ENCODE measurements at places on chromosomes 5 and 9.

DNA sequence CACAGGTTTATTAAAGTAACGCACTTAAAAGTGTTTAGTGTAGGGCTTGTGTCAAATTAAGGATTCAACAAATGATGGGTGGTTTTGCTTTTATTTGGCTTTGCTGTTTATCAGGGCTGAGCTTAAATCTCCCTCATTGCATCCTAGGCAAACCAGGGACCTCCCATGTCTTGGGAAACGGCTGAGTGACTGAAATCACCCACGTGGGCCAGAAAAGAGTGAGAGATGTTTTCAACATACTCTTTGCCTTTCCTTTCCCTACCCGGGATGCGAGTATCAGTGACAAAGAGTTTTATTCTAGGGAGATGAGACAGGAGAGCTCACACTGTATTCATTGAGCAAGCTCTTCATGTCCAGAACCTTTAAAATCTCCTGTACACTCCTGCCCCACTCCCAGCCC is 23.3 kb downstream of the KCNMB1 start:
- DNase-seq = no peak

DNA sequence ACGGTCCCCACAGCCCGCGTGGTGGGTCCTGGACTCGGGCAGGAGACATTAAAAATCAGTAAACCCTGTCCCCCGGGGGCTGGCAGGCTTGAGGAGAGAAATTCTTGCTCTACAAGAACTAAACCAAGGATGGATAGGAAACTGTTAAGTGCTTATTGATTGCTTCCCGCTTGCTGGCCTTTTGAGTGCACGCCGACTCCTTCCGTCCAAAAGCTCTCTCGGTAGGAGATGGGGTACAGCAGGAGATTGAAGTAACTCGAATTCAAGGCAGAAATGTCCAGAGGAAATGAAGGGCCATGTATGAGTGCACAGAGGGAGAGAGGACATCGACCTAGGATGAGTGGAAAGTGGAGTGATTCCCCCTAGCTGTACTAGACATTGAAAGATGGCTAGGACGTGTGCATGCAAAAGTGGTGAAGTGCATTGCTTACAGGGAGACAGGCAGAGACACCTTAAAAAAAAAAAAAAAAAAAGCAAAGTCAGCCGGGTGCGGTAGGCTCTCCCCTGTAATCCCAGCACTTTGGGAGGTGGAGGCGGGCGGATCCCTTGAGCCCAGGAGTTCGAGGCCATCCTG is 923 bp downstream of the RECK start:
- no peak for DNase-seq

DNA sequence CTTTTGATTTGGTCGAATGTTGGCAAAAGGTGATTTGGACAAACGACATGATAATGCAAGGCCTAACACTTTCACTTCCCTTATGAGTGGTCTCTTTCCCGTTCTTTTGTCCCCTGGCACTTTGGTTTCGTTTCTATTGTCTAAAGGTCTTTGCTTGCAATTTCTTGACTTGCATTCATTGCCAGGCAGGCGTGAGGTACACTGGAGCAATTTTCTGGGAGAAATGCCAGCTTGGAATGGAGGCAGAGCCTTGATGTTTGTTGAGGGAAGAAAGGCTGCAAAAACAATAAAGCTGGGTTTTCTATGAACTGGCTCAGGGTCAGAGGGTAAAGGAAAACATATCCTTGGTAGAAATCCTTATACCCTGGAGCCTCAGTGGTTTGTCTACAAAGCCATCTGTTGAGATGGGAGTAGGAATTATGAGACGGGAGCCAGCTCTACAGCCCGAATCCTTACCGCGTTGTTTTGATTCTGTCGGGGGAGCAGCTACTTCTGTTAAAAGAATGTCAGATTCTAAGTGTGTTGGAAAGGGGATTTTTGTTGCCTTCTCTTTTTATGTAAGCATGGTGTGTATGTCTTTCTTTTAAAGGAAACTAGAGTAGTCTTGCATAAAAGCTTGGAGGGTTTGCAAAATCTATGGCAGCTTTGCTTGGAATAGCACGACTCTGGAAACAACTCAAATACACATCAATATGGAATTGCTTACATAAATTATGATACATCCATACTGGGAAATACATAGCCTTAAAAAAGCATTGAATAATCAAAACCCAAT is 158.9 kb downstream of the RMI1 start:
- no peak for DNase-seq

- no peak for DNase-seq
These were observed 79.4 kb upstream of the SAP30L start for GRCh38 chr5:154366353-154366752.

DNA sequence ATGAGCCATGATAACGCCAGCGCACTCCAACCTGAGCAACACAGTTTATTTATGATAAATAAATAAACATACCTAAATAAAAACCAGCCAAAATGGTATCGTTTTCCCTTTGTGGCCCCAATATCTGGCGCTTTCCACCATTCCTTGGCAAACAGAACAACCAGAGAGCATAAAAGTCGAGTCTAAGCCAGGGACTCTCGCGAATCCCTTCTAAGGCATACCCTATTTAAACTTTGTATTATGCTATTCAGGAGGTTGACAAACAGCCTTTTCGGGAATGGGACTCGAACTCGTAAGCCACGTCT is 386 bp upstream of the MATR3 start:
- DNase-seq = no peak

GRCh38 chr9:93247099-93247865 is 63.3 kb downstream of the WNK2 start:
- no peak for DNase-seq

DNA sequence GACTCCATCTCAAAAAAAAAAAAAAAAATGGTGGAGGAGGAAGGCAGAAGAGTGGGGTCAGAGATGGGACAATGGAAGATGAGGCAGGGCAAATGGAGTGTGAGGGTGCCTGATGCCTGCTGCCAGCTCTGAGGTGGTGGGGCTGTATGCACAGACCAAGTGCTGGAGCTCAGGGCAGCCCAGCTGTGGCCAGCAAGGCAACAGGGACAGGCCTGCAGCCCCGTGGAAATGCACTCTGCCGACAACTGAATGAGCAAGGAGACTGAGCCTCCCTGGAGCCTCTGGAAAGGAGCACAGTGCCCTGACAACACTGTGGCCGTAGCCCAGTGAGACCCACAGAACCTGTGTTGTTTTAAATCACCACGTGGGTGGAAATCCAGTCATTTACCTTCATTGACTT is 22.9 kb upstream of the SMIM32 start:
- DNase-seq = no peak

DNA sequence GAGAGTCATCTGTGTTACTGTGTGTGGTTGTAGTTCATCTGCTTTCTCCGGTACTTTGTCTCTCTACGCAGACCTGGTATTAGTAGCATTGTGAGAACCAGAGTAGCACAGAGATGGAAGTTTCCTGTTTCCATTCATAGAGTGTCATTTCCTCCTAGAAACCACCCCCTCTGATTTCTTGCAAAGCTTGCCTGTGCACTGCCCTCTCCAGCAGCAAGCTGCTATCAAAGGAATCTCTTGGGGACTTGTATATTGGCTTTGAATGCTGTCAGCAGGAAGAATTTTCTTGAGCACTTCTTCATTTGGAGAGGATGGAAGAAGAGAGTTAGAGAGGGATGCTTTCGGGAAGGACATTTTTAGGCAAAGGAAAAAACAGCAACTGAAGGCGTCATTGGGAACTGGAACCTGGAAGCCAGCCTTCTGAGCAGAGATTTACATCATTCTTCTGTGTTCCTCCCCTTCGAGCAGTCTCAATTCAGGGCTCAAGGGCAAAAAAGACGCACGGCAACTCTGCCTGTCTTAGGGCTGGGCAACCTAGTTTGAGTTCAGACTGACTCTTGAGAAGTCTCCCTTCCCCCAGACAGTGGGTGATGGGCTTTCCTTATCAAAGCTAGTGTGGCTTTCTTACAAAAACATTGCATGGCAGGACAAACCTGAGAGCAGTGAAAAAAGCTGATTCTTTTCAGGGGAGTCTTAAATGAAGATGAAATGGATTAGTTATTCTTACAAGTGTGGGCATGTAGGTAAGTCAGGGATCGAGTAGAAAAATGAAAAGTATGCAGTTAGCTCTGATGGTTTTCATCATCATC is 226.3 kb downstream of the AOPEP start:
- DNase-seq = no peak

- DNase-seq = no peak
These were observed 706.7 kb upstream of the PTPRD start for GRCh38 chr9:11319538-11319937.

DNA sequence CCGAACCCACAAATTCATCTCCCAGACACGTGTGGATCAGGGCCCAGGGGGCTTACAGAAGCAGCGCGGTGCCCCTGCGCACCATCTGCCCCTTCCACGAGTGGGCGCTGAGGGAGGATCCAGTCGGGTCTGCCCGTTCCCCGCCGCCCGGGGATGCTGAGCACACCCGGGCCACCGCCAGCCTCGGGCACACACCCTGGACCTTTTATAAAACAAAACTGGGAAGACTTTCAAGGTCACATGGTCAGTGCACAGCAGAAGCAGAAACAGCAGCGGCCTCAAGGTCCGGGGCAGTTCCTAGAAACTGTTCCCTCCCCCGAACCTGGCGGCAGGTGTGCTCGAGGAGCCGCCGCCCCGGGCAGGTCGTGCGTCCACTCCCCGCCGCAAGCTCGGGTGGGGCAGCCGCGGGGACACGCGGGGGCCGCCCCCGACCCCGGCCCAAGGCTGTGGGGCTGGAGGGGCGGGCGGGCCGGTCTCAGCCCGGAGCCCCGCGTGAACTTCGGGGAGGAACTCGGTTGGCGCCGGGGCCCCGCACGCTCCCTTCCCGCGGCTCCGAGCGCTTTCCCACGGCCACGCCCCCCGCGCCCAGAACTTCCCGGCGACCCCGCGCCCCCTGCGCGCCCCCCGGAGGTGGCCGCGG is 633 bp upstream of the PPP1R26 start:
- DNase-seq = no peak

- no peak for DNase-seq
These were observed 916 bp downstream of the TOR1A start for GRCh38 chr9:129822898-129823541.

DNA sequence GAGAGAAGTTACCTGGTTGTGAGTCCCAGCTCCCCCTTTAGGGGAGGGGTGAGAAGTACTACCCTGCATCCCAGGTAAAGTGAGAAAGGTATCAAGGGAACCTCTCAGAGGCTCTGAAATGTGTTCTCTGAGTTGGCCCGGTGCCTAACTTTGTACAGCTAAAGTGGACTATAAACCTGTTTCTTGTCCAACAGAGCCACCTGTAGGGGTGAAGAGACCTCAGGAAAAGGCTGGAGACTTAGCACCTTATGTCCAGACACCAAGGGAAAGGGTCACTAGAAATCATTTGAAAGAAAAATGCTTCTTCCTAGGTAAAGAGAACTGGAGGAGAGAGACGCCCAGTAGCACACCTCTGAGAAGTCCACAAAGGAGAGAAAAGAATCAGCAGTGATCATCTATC is 108.3 kb upstream of the KIF2A start:
- no peak for DNase-seq

GRCh38 chr9:30507166-30507565 is 1877.3 kb upstream of the ACO1 start:
- no peak for DNase-seq

DNA sequence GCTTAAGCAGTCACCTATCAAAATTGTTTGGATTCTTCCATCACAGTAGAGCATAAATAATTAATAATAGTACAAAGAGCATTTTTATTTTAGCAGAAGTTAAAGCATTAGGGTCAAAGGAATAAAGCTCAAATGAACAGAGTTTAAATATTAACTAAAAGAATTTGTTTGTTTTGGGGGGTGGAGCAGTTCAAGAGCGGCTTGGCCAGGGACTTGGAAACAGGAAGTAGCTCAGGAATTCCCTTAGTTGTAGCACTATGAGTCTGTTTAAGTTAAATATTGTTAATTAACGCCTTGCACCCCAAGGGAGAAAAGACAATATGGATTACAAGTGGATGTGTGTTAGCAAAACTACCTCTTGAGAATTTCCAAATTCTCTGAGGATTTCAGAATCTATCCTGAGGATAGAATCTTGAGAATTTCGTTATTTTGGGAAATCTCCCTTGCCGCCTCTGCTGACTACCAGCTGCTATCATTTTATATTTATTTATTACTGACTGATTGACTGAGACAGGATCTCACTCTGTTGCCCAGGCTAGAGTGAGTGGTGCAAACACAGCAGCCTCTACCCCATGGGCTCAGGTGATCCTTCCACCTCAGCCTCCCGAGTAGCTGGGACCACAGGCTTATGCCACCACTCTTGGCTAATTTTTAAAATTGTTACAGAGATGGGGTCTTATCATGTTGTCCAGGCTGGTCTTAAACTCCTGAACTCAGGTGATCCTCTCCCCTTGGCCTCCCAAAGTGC is 96.7 kb upstream of the CHD1 start:
- DNase-seq = no peak

DNA sequence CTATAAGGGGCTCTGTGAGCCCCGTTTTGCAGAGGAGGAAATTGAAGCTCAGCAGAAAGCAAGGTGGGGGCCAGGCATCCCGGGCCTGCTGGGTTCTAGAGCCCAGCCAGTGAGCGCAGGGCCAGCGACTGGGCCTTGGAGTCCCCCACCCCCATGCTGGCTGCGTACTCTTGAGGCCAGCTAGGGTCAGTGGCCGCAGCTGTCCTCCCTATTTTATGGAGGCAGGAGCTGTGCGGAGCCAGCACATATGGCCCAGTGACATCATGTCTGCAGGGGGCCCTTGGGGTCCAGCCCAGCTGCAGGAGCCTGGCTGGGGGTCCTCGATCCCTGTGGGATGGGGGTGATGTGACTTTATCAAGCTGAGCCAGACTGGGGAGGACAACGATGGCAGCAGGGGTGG is 71.3 kb downstream of the HMCN2 start:
- DNase-seq = no peak

DNA sequence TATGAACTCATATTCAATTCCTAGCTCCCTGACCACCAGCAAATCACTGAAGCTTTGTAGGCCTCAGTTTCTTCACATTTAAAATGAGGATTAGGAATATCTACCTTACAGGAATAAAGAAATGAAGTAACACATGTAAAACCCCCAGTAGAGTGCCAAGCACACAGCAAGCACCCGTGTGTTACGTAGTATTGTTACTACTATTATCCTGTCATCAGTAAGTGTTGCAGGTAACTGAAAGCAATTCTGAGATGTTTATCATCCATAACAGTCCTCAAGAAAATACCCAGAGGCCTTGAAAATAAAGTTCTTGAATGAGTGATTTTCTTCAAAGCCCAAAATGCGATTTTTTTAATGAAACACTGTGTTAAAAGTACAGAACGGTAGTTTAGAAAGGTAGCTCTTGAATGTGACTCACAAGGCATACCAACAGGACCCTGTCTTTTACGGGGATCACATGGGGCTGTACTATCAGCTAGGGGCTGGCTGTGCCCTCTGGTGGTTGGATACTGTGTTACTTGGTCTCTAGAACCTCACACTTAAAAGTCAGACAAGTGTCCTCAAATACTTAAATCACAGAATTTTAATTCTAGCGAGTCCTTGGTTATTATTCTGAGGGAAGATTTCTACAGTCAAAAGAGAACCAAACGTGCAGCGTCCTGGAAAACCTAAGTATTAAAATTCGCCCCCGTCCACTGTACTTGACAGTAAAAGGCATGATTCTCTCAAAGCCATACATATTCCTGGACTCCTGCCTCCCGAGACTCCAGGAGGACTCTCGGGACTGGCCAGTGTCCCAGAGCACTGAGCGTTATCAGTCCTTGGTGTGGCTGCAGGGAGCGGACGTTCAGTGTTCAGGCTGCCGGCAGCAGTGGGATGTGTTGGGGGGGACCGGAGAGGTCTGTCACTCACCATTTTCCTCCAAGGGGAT is 725 bp downstream of the NDUFB6 start:
- no peak for DNase-seq

GRCh38 chr9:97518909-97519307 is 17.4 kb downstream of the TMOD1 start:
- no peak for DNase-seq

GRCh38 chr5:83256091-83256780 is 178.9 kb downstream of the XRCC4 start:
- no peak for DNase-seq

GRCh38 chr5:133814152-133814551 is 154.3 kb downstream of the C5orf15 start:
- DNase-seq = no peak

GRCh38 chr5:1095990-1096363 is 15.9 kb downstream of the SLC12A7 start:
- no peak for DNase-seq

All from cerebellar nuclear complex (tissue), 1 donor.